Aorta (tissue), 5 donors: ENCODE measurements at places on chromosomes 2 and 18. TPM values are rescaled to one million over a fixed set of nuclear protein-coding genes. Genes with fewer than 3 reads are reported as not detected.

TET3 gene
- total RNA-seq = 9.5 TPM

AMER3 gene
- not detected for total RNA-seq

FAP gene
- total RNA-seq = 28.6 TPM

DLGAP1 gene
- total RNA-seq = 6.2 TPM

TCF23 gene
- total RNA-seq = 0.39 TPM

KIAA2012 gene
- not detected for total RNA-seq

GKN1 gene
- total RNA-seq = not detected

HJURP gene
- 1.1 TPM for total RNA-seq

RMND5A gene
- 22.5 TPM for total RNA-seq

CSRNP3 gene
- total RNA-seq = 3.7 TPM

ALPG gene
- not detected for total RNA-seq

LHCGR gene
- total RNA-seq = 0.42 TPM

APLF gene
- 7.9 TPM for total RNA-seq

ANKRD62 gene
- total RNA-seq = not detected

NEU2 gene
- total RNA-seq = not detected

CD302 gene
- 71.2 TPM for total RNA-seq

ZSWIM2 gene
- not detected for total RNA-seq

ANKRD30B gene
- not detected for total RNA-seq

DYNAP gene
- total RNA-seq = not detected

RRM2 gene
- total RNA-seq = 4.3 TPM

REG1B gene
- total RNA-seq = 4.9 TPM

ANKRD30BL gene
- not detected for total RNA-seq

INHA gene
- total RNA-seq = 0.55 TPM

ABCG5 gene
- total RNA-seq = not detected

NOSTRIN gene
- 46.4 TPM for total RNA-seq

PRSS56 gene
- total RNA-seq = not detected

POMC gene
- 1.2 TPM for total RNA-seq

MOCOS gene
- total RNA-seq = 4.4 TPM

CD8B2 gene
- 0.09 TPM for total RNA-seq

YPEL5 gene
- 106 TPM for total RNA-seq

STARD6 gene
- total RNA-seq = not detected

CHRND gene
- not detected for total RNA-seq

EMILIN1 gene
- 180 TPM for total RNA-seq

ATP6V1C2 gene
- total RNA-seq = 1.7 TPM

GPR45 gene
- not detected for total RNA-seq

MROH2A gene
- not detected for total RNA-seq

CCDC150 gene
- 1.6 TPM for total RNA-seq

FAM124B gene
- 2.4 TPM for total RNA-seq

TLX2 gene
- total RNA-seq = not detected

VIL1 gene
- total RNA-seq = 0.65 TPM

RIOK3 gene
- total RNA-seq = 63.4 TPM

ETAA1 gene
- total RNA-seq = 14.9 TPM

GPN1 gene
- 21.9 TPM for total RNA-seq

NAT8 gene
- not detected for total RNA-seq

CABYR gene
- 4.2 TPM for total RNA-seq

C2orf81 gene
- 1.4 TPM for total RNA-seq

CFAP221 gene
- 0.69 TPM for total RNA-seq

SCYGR4 gene
- not detected for total RNA-seq

CHCHD5 gene
- total RNA-seq = 19.2 TPM

IL1RL1 gene
- total RNA-seq = 7.4 TPM

TBR1 gene
- total RNA-seq = not detected
